ENCODE measurements at places on chromosomes 5 and 9. TPM values are rescaled to one million over a fixed set of nuclear protein-coding genes. Genes with fewer than 3 reads are reported as not detected.

GRCh38 chr5:98333921-98334320 lies 439.5 kb upstream of the RGMB start:
- no peak for DNase-seq

- DNase-seq, result no peak
Measured at GRCh38 chr5:96649681-96650540, 12.3 kb upstream of the CAST start.

- no peak for DNase-seq
Measured at GRCh38 chr5:173229382-173229959, 5.5 kb downstream of the NKX2-5 start.

DNA sequence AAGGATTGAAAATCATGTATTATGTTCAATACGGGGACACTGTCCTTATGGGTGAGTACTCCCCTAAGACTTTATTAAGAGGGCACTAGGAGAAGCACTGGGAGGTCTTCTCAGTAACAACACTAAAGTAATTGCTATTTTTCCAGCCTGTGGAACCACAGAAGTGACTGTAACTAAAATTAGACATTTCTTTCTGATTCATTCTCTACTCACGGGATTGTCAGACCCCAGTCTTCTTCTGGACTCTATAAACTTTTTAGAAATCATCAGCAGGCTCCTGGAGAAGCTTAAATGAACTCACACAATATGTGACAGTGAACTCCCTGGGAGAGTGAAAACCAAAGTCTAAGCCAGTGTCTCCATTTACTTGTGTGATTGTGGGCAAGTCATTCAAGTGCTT lies 14.5 kb downstream of the TLR4 start:
- DNase-seq, result no peak

- no peak for DNase-seq
Measured at GRCh38 chr5:139592289-139592688, 31.1 kb downstream of the UBE2D2 start.

The DND1 gene
- total RNA-seq, result 0.56 TPM

The WNT8A gene
- not detected for total RNA-seq

The GARIN3 gene
- not detected for total RNA-seq

DNA sequence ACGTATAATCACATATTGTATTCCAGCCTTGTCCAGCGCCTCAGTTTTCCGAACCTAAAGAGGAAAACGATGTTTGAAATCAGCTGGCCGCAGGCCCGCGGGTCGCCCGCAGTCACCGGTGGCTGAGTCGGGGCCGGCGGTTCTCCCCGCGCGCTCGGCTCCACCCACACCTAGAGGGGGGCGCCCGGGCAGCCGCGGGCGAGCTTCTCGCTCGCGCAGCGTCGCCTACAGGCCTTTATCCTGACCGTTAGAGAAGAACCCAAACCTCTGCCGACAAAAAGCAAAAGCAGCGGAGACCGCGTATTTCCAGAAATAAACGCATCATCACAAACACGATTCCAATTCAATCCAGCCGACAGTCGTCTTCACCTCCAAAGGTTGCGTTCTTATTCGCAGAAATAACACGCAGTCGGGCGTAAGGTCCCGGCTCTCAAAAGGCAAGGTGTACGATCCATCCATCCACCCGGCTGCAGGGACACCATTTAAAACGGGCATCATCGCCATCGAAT lies 725 bp upstream of the NIPBL start:
- DNase-seq, result peak; percentile 93

The CDHR2 gene
- not detected for total RNA-seq

The RASA1 gene
- total RNA-seq, result 22.6 TPM

GRCh38 chr5:8864053-8864452 lies 681.8 kb downstream of the SEMA5A start:
- DNase-seq, result no peak

- DNase-seq, result peak; percentile 79
Measured at GRCh38 chr5:89315286-89316100, 432.5 kb upstream of the MEF2C start.

DNA sequence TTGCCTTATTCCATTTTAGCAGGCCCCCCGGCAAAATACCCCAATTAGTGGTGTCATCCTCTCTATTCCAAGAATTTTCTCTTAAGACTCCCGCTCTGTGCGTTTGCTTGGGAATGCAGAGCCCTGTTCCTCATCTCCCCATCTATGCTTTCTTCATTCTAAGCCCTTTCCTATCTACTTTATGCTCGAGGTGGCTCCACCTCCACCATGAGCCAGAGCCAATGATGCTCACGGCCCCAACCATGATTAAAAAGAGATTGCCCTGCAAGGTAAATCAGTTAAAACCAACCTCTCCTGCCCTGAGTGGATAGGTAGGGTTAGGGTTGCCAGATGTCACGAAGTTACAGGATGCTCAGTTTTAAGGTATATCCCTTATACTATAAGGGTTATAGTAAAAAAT lies 677 bp upstream of the TXNDC15 start:
- DNase-seq, result no peak

The RNF224 gene
- not detected for total RNA-seq

DNA sequence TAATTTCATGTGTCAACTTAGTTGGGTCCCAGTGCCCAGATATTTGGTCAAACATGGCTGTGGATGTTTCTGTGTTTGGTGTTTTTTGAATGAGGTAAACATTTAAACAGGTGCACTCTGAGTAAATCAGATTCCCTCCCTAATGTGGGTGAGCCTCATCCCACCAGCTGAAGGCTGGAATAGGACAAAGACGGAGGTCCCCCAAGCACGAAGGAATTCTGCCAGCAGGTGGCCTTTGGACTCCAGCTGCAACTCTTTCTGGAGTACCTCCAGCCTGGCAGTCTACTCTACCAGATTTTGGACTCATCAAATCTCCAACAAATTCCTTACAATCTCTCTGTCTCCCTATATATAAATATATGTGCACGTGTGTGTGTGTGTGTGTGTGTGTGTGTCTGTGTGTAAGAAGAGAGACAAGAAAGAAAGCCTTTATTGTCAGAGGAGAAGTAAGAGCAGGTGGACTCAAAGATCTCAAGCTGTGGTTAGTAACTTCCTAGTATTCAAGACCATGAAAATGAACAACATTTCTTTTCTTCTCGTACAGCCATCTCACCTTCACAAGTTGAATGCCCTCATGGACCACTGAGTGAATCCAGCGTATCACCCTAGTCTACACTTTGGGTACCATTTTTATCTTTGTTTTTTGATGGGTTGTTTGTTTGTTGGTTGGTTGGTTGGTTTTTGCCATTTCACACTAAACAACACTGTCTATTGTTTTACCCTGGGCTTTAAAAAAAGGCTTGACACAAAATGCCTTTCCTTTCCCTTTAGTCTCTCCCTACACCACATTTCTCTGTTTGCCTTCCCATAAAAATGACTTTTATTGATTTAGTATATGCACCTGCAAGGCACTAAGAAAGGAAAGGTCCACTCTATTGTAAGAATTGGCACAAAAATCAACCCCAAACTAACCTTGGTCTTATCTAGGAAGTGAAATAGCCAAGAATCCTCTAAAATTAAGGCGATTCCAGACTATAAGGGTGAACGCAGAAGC lies 118.7 kb downstream of the TENT4A start:
- no peak for DNase-seq

- peak; percentile 82 for DNase-seq
Measured at GRCh38 chr5:80569961-80570786, at the start of gene ANKRD34B. Gene ANKRD34B, minus strand, starts transcription at chr5:80570280. Its CDS starts 10,261 bp downstream, at chr5:80560019.

DNA sequence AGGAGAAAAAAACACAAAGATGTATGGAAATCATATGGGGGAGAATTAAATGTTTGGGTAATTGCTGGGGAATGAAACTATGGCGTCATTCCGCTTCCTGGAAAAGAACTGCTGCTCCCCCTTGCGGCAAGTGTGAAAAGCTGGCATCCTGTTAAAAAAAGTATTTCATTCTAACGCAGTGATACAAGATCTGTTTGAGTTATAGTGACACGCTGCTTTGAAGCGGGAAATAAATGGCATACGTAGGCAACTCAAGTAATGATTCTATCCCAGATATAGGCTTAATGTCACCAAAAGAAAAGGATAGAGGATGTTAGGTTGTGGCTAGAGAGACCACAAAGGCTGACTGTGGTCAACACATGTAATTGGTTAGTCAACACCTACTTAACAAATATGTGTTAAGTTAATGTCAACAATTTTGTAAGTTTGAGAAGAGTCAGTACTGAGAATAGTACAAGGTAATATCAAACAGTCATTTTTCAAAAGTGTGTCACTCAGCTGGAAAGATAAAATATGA lies 70.2 kb upstream of the ALDH1A1 start:
- DNase-seq, result no peak

The TYRP1 gene
- total RNA-seq, result 0.67 TPM

- DNase-seq, result no peak
Measured at GRCh38 chr9:97747201-97747965, 50.2 kb upstream of the XPA start.

The GDNF gene
- total RNA-seq, result 0.62 TPM

The NR4A3 gene
- total RNA-seq, result 49.8 TPM

- no peak for DNase-seq
Measured at GRCh38 chr5:20028506-20028905, 40.5 kb upstream of the CDH18 start.

- no peak for DNase-seq
Measured at GRCh38 chr5:107783551-107783950, 112.8 kb upstream of the EFNA5 start.

GRCh38 chr5:157562111-157562581 lies 13.4 kb downstream of the ADAM19 start:
- DNase-seq, result no peak

GRCh38 chr9:106486685-106487084 lies 376.3 kb upstream of the ZNF462 start:
- no peak for DNase-seq

The ARAP3 gene
- total RNA-seq, result 14.7 TPM

DNA sequence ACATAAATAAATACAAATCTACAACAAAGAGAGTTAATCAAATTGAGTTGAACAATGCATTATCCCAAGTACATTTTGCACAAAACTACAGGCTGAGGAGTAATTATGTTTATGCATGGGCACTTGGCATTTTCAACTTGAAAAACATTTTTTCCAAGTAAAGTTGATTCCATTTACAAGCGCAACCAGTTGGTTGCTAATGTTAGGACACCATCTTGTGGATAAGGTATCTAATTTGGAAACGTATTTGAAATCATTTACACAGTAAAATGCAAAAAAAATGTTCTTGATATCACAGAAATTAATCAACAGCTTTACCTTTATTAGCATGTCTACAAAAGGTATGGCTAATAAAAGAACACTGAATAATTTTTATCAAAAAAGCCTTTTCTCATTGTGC lies 18.8 kb downstream of the FTMT start:
- no peak for DNase-seq

The HAPLN1 gene
- 0.14 TPM for total RNA-seq

DNA sequence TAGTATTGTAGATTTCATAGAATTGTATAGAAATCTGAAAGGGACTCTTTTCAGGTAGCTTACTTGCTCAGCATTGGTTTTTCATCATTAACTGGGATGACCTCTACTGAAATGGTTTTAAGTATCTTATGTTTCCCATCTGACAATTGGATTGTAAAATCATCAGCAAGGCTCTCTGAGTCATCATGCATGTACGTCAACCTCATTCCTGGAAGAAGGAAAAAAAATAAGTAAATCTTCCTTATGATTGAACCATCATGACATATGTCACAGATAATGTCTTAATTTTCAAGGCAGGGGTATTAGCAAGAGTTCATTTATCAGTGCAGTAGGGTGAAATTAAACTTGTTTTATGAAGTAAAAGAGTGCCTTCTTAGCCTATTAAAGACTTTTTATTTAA lies 74.9 kb upstream of the CER1 start:
- DNase-seq, result no peak

- DNase-seq, result no peak
Measured at GRCh38 chr9:109118808-109119438, 824 bp downstream of the TMEM245 start.

DNA sequence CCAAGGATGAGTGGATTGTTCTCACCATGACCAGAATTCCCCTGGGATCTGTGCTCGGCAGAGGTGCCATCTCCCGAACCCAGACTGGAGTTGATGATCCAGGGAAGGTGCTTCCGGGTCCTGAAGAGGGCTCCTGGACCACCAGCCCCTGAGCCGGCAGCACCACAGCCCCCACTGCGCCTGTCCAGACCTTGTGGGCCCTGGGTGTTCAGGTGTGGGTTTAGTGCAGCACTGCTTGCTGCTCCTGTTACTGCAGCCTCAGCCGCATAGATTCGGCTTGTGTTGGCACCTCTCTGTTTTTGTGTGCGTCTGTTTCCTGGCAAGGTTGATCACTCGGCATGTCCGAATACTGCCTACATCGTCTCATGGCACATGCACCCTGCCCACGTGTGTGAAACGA lies 16.3 kb upstream of the NPM1 start:
- peak; percentile 71 for DNase-seq

DNA sequence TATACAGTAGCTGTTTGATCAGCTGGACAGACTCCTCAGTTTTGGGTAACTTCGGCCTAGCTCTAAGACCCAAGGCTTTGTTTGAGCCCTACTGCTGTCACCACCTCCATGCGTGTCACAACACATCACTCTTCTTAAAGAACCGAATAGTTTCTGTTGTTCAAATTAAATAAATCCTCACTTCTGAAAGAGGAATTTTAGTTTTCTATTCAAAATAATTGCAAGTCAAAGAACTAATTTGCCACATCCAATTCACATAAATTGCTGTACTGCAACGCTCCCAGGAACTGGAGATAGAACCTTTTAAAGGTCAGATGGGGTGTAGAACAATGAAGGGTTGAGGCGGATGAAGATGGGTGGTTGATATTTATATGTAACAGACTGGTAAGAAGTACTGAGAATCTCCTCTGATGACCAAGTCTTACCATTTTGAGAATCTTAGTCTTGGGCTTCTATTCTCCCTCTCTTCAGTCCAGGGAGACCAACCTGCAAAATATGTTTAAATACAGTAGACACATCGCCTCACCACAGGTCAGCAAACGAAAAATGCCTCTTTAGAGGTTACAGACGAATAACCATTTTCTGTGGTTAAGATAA lies 1.6 kb downstream of the NREP start:
- DNase-seq, result no peak

GRCh38 chr9:134056483-134057306 lies 11.1 kb downstream of the BRD3 start:
- DNase-seq, result peak; percentile 67

- no peak for DNase-seq
Measured at GRCh38 chr5:32541241-32541640, 44.1 kb upstream of the SUB1 start.

DNA sequence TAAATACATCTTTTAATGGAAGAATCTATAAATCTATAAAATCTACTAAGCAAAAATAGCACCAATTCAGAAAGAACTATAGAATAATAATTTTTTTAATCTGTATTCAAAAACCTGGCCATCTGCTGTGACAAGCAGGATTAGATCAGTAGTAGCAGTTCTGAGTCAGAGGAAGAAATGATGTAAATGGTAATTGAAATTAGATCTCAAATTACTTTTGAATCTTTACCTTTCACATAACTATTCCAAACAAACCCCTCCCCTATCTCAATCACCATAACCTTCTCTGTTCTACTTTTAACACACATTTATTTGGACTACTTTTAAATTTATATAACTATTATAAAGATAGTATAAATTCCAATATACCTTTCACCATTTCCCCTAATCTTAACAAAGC lies 727.8 kb upstream of the FAM174A start:
- DNase-seq, result no peak
